ENCODE measurements at places on chromosomes 7 and 10.
A peak's percentile ranks its signal among the peaks of the same experiment; 100 is the strongest.

GRCh38 chr10:34853357-34853756 is 38.3 kb upstream of the PARD3 start:
- no peak for DNase-seq

- DNase-seq = no peak
Measured at GRCh38 chr10:32951111-32951510, 6.9 kb downstream of the ITGB1 start.

DNA sequence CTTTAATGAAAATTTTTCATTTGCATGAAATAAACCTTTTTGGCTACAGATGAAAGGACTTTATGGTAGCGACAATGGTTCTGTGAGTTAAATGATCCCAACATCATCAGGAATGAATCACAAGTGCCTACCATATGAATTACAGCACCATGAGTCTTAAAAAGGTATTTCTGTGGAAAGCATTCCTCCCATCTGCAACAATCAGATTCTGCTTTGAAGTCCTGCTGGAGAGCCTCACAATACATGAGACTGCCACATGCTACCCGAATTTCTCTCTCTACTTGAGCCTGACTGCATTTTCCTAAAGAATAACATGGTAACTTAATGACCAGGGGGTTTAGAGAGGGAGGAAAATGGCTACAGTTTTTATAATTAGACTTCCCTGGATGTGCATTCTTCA is 190.3 kb downstream of the TWIST1 start:
- DNase-seq = no peak

DNA sequence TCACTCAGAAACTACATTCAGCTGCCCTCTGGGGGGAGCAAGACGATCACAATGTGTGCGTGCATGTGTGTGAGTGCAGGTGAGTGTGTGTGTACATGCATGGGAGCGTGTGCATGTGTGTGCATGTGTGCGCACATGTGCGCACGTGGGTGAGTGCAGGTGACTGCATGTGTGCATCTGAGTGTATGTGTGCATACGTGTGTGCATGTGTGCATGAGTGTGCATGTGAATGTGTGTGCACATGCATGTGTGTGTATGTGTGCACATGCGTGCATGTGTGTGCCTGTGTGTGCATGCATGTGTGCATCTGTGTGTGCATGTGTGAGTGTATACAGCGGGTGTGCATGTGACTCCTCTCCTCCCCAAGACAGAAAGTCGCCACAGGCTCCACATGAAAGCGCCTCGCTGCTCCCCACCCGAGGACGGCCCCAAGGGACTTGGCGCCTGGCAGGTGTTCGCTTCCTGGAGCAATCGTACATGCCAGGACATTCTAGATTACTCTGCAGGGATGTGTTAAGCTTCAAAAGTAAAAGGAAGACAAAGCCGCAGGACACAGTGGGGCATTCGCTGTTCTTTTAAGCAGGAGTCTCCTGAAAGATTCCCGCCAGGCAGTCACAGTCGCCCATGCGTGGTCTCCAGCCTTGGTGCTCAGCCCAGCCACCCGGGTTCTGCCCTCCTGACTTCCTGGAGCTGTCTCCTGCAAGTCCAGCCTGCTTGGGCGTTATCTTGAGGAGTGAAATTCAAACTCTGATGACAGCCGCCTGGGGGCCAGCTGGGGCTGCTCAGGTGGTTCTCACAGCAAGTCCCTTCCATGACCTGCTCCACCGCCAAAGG is 42.0 kb upstream of the ADGRA1 start:
- DNase-seq = no peak

GRCh38 chr10:14276210-14276609 is 54.5 kb downstream of the FRMD4A start:
- no peak for DNase-seq

DNA sequence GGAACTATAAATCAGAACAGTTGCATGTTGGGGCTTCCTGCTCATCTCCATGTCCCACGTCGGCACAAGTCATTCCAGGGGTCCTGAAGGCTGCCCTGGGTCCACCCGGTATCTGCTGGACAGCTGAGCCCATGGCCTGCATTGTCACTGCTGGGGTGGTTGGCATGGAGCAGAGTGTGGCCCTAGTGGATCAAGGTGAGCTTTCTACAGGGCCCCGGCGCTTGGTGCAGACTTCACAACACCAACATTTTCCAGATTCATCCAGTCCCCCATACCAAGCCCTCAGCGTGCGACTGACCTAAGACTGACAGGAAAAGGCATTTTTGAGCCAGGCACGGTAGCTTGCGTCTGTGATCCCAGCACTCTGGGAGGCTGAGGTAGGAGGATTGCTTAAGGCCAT is 175.5 kb upstream of the LYZL2 start:
- no peak for DNase-seq

GRCh38 chr7:133846203-133846945 is 280.8 kb upstream of the LRGUK start:
- DNase-seq = no peak

GRCh38 chr7:142442396-142442795 is 184.5 kb upstream of the PRSS58 start:
- no peak for DNase-seq

DNA sequence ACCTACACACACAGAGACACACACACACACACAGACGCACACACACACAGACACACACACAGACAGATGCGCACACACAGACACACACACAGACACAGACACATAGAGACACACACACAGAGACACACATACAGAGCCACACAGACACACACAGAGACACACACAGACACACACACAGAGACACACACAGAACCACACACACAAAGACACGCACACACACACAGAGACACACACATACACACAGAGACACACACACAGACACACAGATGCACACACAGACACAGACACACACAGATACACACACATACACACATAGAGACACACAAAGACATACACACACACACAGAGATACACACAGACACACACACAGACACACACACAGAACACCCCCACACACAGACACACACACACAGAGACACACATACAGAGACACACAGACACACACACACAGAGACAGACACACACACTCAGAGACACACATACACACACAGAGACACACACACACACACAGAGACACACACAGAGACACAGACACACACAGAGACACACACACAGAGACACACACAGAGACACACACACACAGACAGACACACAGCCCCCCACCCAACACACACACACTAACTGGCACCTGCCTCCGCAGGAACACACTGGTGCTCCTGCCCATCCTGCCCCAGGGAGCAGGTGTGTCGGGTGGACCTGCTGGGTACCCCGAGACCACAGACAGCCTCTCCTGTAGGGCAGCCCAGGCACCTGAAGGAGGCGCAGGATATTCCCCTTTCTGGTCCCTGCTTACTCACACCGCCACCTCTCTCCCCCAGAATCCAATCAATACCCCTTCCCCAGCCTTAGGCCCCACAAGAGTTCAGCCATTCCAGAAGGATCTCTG is 5.4 kb upstream of the FZD9 start:
- DNase-seq = no peak

DNA sequence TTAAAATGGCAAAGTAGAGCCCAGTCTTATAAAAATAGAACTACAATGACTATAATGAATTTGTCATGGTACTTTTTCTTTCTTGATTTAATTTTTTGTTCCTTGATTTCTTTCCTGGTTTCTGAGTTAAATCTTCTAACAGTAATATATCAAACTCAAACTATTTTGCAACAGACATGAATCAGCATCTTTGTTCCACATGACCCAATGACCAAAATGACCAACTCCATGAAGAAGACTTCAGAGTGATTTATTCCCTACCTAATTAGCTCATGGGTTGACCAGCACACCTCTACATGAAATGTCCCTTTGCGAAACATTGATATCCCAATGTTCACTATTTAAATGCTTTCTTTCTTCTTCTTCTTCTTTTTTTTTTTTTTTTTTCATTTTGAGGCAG is 30.9 kb downstream of the NMT2 start:
- no peak for DNase-seq

DNA sequence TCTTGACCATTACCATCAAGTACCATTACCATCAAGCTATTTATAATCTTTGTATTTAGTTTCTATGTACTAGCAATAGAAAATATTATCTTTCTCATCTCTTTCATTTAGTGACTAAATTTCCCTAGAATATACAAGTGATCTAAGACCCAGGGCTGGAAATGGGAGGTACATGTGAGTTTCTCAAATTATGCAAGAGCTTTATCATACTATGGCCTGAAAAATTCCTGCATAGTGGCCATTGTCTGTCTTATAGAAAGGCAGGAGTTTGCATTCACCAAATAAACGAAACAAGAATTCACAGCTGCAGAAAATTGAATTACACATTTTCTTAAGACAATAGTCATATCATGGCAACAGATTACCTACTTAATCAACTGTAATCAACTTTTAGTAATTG is 50.7 kb upstream of the HDAC9 start:
- DNase-seq = no peak

GRCh38 chr7:116851671-116852070 is 10.7 kb upstream of the CAPZA2 start:
- DNase-seq = no peak

- no peak for DNase-seq
Measured at GRCh38 chr10:94489976-94490788, 55.4 kb upstream of the HELLS start.

- DNase-seq = peak; percentile 48
Measured at GRCh38 chr10:69333205-69333604, 54.9 kb downstream of the HK1 start.

DNA sequence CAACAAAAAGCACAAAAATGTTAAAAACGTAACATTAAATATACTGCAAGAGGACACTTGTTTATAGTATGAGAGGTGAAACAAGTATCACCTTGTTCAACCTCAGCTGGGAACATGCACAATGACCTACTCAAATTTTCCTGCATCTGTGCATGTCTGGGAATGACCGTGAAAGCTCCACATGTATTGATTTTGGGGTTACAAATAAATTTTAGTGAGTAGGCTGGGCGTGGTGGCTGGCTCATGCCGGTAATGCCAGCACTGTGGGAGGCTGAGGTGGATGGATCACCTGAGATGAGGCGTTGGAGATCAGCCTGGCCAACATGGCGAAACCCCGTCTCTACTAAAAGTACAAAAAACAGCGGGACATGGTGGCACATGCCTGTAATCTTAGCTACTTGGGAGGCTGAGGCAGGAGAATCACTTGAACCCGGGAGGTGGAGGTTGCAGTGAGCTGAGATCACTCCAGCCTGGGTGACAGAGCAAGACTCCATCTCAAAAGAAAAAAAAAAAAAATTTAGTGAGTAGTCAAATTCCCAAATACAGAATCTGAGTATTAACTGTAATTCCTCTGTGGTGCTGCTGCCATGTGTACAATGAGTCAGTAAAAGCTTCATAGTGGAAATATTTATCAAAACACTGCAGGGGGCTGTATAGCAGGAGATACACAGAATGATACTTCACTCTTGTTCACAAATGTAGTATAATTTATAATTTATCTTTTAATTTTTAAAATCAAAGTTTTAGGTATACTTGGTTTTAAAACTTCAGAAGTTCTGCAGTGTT is 41.1 kb downstream of the SUGCT start:
- DNase-seq = no peak

DNA sequence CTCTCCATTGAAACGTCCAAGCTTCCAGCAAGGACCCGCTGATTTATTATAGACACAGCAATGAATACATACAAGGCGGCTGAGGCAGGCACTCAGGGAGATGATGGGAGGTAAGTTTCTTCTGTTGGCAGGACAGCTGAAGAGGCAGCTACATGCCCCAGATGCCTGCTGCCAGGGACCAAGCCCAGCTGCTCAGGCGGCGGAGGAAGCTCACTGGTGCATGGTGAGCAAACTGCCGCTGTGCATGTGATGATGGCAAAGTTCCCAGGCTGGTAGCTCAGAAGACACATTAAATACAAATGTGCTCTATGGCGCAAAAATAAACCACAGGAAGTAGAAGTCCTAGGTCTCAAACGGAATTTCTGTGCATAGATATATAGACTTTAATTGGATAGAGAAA is 2.3 kb downstream of the DNTT start:
- DNase-seq = no peak

- DNase-seq = no peak
Measured at GRCh38 chr10:112475575-112476218, 28.7 kb downstream of the VTI1A start.

GRCh38 chr7:47442605-47442865 is 139.4 kb downstream of the TNS3 start:
- no peak for DNase-seq

DNA sequence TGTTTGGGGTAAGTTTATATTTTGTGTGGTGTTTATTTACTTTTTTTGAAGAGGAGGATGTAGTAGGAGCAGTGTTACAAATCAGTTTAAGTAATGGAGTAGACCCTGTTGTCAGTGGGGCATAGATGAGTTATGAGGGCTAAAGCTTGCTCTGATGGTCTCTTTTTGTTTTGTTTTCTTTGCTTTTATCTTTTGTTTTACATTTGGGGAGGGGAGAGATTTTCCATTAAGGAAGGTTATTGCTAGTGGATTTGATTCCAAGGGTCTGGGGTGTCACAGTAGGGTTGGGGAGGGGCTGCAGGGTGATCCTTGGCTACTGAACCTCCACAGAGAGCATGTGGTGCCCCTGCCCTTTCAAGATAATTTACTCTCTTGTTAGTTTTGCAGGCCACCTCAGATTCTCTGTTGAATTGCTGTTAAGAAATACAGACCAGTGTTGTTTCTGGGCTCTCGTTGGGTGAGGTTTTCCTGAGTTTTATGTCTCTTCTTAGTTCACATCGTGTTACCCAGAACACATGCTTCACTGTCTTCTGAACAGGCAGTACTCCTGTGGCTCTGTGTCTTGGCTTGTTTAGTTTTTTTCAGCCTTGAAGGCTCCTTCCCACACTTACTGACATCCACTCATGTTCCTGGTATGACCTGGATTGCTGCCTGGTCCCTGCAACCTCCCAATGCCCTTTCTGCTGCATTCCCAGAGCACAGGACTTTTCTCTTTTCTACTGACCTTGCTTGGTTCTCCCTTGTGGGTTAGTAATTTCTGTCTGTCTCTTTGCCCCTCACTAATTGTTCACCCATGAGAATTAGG is 4.2 kb downstream of the KIFBP start:
- no peak for DNase-seq

DNA sequence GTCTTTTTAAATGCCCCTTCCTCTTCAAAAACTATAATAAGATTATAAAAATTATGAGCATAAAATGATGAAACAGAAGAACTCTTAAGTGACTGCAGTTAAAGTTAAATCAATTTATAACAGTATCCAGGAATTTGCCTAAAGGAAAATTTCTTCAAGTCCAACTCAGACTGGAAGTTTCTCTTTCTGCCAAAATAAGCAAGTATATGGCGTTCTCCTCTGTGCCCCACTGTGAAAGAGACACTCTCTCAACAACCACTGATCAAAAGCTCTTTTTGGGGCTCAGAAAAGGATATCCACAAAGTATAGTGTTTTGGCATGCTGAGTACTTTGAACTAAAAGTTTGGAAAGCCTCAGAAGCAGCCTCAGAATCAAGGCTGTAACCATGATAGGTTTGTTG is 139.9 kb downstream of the SKIDA1 start:
- no peak for DNase-seq

GRCh38 chr7:101632641-101633040 is 3.5 kb upstream of the MYL10 start:
- DNase-seq = no peak

- no peak for DNase-seq
Measured at GRCh38 chr7:43764807-43765491, 6.5 kb downstream of the BLVRA start.

GRCh38 chr10:127853868-127854768 is 38.6 kb downstream of the CLRN3 start:
- peak; percentile 64 for DNase-seq
